ENCODE measurements at places on chromosomes 12 and 14.

GRCh38 chr12:78183824-78184223, 353.1 kb downstream of the NAV3 start:
- no peak for DNase-seq

- DNase-seq: no peak
Observed at GRCh38 chr12:129101404-129101803, 248.1 kb downstream of the GLT1D1 start.

GRCh38 chr12:91098941-91099340, 12.4 kb downstream of the LUM start:
- DNase-seq: no peak

DNA sequence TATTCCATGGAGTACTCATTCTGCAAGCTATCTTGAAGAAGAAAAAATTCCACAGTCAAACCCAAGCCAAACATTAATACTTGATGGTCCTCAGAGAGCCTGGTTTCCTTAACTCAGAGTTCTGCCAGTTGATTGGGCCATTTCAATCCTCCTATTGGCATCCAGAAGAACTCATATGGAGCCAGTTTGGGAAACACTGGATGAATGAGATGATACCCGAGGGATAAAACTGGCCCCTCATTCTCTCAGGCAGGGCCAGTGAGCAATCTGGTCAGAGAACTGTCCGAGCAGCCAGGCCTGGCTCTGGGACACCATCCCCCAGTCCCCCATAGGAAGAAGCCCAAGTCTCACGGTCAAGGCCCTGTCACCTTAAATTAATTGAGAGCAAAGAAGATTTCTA, 48.8 kb downstream of the NUAK1 start:
- DNase-seq: no peak

- peak; percentile 60 for DNase-seq
Observed at GRCh38 chr12:22046090-22046967, at the start of gene CMAS. Gene CMAS (plus strand): TSS chr12:22046218. CDS start chr12:22046304, 86 bp downstream.

GRCh38 chr12:40033242-40033630, 72.6 kb downstream of the SLC2A13 start:
- DNase-seq: no peak

- DNase-seq: no peak
Observed at GRCh38 chr12:98106031-98106683, 409.2 kb upstream of the TMPO start.

DNA sequence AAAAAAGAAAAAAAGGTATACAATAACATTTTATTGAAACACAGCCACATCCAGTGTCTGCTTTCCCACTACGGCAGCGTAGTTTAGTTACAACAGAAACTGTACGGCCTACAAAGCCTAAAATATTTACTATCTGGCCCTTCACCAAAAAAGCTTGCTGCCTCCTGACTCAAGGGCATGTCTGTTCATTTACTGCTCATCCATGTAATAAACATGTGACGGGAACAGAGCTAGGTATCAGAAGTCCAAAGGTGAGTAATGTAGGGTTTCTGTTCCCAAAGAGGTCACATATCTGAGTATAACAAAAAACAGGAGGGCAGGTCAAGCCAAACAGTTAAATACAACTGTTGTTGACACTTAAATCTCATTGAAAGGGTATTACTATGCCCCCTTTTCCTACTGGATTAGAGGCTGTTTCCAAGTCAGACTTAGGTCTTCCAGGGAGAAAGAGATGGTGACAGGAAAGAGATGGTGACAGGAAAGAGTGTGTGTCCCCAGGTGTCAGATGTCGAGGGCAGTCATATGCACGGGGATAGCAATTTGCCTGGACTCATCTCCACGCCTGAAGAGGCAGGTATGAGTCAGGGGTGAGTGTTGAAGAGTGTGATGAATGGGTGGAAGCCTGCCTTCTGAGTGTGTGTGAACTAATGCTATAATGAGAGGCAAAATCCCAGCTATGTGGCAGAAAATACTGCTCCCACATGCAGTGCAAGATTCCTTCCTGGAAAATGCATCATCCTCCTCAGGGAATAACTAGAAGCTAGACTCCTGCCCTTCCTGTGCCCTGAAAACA, 77.7 kb downstream of the MAP3K9 start:
- DNase-seq: no peak

DNA sequence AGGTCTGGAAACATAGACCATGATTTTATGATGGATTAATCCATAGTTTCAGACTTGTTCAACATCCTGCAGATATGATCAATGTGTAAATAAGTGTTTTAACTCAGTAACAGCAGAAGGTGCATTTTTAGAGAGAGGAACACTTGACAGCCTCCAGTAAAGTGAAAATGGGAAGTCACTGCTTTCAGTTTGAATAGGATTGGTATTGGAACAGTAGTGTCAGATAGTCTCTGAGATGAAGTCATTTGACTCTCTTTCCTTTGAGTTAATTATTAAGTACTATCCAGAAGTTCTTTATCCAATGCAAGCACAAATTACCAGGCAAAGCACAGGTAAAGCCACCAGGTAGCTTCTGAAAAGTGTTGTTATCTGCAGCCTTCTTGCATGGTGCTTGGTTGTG, 14.5 kb upstream of the NAV3 start:
- DNase-seq: no peak

DNA sequence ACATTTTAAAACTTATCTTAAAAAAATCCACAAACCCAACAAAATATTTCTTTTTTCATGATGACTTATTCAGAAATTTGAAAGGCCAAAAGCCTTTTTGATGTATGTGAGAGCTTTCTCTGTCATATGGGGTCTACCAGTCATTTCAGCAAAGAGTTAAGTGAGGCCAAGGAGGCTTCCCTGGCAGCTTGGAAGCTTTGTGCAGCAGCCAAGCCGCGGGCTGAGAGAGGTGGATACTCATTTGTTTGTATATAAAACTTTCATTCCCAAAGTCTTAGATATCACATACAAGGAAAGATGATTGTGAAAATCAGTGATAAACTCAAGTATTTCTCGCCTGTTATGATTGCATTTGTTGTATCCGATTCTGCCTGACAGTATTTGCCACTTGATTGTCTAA, 48.5 kb upstream of the RNU6-8 start:
- no peak for DNase-seq

DNA sequence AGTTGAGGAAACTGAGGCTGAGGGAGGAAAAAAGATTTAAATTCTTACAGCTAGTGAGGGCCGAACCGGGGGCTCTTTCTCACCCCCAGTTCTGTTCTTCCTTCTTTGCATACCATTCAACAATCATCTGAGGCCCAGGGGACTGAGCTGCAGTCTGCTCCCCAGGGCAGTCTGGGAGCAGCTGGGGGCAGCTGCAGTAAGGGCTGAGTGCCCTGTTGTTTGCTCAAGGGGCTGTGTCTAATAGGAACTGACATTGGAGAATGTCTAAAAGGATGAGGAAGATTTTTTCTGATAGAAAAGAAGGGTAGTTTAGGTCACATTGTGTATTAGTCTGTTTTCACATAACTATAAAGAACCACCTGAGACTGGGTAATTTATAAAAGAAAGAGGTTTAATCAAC, 42.2 kb downstream of the SLC17A8 start:
- DNase-seq: no peak

- DNase-seq: peak; percentile 94
Observed at GRCh38 chr12:107091989-107092641, 1.2 kb downstream of the CRY1 start.

DNA sequence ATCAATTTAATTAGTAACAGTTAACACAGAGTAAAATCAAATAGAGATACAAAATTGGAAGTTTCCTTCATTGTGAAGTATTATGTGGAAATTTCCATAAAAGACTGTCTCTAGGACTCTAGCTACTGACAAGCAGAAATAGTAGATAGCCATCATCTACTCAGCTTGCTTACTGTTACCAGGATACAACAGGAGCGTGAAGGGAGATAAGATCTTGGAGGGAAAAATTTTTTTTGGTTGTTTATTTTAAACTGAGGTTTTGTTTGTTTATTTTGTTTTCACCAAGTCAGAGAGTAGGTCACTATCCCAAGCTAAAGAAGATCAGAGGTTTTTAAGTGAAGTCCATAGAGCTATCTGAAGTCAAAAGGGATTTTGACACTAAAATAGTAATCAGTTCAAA, 861.3 kb upstream of the MGAT4C start:
- DNase-seq: no peak

DNA sequence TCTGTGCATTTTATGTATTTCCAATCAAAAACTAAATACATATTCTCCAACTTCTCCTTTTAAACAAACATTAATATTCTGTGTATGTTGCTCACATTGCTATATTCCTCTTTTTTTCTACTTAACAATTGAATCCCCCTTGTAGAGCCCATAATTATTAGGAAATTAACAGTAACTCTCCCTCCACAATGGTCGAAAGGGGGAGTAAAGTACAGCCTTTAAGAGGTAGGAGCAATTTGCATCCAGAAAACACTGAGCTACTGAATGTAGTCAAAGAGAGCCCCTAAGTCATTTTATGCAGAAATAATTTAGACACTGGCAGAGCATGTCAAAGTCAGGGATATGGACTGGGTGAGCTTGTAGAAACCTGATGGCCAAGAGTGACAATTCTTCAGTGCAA, 57.2 kb upstream of the SCN8A start:
- no peak for DNase-seq

- no peak for DNase-seq
Observed at GRCh38 chr12:247271-247670, 15.4 kb downstream of the SLC6A13 start.

DNA sequence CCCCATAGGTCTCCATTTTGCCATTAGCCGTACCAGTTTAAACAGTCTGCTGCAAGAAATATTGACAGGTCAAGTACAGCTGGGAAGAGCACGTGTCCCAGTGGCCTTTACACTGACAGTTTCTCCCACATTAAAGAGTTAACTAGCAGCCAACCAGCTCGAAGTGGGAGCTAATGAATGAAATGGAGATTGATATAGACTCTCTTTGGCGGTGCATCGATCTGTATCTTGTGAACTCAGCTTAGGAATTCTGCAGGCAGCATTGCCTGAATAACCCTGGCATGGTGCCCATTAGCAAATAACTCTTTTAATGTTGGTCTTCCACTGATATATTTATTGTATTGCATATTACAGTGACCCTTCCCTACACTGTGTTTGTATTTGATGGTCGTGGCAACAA, 319.4 kb downstream of the EGLN3 start:
- DNase-seq: no peak

GRCh38 chr14:21960636-21961035, 287.0 kb upstream of the OR4E1 start:
- DNase-seq: no peak

DNA sequence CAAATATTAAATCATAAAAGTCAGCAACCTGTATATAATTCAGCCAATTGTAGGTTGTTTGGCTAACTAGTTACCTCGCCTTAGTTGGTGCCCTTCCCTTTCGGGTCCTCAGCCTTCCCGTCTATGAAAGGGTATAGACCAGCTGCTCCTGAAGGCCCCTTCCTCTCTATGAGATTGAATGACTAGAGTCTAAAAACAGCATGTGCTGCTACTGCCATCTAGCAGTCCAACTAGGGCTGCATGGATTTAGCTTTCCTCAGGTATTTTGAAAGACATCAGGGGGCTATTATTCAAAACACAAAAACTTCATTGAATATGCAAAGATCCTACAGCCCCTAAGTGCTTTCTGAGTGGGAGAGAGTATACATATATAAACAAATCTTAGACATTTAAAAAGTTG, 37.0 kb upstream of the TMEM263 start:
- DNase-seq: no peak

DNA sequence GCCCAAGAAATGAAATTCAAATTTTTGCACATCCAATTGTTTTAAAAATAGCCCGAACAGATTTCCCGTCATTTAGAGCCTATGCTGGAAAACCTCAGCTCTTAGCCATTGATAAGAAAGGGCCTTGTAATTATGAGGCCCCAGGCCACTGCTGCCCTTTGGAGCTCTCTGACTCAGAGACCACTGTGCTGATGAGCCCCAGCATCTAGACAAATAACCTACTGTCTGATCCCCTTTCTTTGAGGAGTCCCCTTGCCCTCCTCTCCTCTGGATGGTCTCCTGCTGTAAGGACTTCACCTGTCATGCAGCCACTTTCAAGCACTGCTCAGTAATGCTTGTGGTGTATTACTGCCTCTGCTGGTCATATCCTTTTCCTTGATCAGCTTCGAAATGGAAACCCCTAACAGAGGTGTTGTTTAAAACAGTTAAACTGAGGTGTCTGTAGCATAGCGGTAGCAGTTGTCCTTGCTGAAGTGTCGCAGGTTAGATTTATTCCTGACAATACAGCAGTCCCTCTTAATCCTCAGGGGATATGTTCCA, 159.9 kb upstream of the SRRM4 start:
- DNase-seq: no peak

DNA sequence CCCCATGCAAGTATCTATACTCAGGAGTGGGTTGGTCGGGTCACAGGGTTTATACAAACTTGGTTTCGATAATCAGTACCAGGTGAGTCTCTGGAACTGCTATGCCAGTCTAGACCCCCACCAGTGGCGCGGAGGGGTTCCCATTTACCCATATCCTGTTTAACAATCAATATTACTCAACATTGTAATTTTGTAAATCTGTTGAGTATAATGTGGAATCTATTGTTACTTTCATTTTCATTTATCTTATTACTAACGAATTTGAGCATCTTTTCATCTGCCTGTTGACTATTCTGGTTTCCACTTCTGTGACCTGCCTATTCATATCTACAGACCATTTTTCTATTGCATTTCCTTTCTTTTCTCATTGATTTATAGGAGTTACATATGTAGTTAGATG, 275.2 kb upstream of the CRY1 start:
- DNase-seq: no peak

DNA sequence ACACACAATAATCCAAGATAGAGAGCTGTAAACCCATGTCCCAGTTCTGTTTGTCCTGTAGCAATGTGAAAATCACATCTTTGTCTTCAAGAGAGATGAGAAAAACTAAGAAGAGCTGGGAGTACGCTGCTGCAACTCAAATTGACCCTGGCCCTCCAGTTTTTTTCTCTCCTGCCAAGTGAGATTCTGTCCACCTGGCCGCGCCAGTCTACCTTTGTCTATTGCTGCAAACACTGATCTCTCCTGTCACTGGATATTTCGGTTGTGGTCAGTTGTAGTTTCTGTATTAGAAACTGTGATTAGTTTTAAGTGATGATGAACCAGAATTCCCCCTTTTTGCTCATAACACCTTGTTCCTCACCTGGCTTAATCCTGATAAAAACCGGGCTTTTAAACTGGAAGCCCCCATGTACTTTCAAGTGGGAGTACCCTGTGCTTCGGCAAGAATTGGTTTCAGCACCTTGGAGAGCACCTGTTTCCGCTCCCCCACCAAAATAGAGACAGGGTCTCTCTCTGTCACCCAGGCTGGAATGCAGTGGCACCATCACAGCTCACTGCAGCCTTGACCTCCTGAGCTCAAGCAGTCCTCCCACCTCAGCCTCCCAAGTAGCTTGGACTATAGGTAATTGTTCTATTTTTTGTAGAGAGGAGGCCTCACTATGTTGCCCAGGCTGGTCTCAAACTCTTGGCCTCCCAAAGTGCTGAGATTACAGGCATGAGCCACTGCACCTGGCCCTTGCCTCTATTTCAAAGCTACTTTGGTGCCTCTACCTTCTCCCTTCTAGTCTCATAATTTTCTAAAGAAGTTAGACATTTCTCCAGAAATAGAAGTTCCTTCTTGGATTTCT, 156.8 kb downstream of the PHETA1 start:
- no peak for DNase-seq

GRCh38 chr14:32534145-32534544, 205.0 kb downstream of the AKAP6 start:
- DNase-seq: no peak

All from kidney capillary endothelial cell (primary cell).